Activated CD8-positive, alpha-beta memory T cell treated with anti-CD3 and anti-CD28 coated beads, Interleukin-2, amount 10 ng/mL, durations not matched to agents 7 days and 5 days (primary cell): ENCODE measurements at places on chromosomes 7 and 10.

DNA sequence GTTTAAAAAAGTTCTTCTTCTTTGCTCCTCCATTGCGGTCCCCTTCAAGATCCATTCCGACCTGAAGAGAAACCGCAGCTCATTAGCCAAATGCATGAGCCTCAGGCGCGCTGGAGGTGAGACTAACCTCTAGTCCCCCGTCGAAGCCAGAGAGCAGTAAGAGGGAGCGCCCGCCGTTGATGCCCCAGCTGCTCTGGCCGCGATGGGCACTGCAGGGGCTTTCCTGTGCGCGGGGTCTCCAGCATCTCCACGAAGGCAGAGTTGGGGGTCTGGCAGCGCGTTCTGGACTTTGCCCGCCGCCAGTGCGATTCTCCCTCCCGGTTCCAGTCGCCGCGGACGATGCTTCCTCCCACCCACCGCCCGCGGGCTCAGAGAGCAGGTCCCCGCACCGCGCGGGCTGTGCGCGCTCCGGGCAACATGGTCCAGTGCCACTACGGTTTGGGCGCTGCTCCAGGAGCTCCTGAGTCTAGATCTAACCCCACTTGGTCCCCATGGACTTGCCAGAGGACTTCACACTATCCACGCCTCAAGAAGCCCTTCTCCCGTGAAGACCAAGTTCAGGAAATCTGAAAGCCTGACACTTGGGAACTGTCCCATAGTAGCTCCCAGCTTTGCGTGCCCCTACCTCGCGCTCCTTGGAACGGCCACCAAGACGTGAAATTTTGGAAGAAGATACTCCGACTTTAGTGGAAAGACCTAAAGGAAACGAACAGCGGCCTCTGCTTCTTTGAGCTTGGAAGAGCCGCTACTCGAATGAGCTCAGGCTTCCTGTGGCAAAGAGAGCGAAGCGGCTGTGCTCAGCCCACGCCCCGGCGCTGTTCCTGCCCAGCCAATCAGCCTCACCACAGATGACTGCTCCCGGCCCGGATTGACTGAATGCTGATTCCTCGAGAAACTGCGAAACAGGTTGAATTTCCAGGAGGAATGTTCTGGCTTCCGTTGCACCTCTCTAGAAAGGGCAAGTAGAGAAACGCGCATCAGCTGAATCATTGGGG, at the start of gene ABCB1:
Gene ABCB1 (minus strand): TSS at position 755 of the 995 bp plus-strand sequence. CDS start 700 bp downstream, at position 55.
- DNase-seq: peak; percentile 70

GRCh38 chr7:98472521-98472954, 71.6 kb upstream of the BAIAP2L1 start:
- DNase-seq: no peak

DNA sequence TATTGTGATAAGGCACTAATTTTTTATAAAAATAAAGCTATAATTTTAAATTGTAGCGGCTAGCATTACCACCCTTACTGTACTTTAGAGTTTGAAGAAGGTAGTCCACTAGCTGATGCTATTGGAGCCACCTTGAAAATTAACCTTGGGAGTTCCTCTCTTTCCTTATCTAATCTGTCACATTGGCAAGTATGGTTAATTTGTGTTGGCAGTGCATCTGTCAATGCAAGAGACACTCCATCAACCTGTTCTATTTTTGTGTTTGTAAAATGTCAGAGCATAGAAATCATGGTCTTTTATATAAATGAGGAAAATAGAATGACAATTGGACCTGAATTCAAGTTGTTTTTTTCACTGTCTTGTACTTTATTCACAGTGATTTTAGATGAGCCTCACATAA, 20.5 kb downstream of the GLCCI1 start:
- DNase-seq: no peak

DNA sequence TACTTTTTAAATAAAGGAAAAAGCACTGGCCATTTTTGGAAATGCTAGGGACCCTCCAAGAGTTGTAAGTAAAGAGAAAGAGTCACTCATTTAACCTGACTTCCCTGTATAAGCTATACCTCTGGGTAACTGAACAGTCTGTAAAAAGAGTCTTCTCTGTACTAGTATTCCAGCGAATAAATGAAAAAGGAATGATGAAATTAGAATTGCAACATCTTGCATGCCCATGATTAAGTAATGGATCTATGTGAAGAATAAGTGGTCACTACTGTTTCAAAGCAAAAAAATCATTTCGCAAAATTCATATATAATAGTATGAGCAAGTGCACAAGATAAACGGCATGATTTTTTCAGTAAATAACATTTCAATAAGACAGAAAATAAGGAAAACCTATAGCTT, 116.8 kb downstream of the ZFAND4 start:
- DNase-seq: no peak

DNA sequence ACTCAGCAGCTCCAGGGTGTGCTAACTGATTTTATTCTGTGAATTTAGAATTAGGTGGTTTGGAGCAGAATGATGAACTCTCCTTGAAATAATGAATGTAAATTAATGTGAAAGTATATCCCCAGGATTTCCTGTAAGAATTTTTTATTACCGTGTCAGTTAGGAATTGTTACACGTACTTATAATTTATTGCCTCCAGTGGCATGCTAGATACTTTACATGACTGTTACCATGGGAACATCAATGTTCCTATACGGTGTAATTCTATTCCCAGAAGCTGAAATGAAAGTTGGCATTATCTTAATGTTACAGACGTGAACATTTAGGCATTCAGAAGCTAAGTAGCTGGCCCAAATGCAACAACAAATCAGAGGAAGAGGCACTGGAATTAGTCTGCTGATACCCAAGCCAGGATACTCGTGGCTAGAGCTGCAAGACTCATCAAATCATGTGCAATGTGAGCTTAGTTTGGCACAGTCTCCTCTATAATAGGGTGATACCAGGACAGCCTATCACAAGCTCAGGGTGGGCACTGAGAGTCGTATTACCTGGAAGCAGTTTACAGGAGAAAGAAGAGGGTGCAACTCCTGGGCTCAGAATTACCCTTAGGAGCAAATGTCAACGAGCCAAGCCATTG, 30.0 kb upstream of the PRKAR2B start:
- no peak for DNase-seq

DNA sequence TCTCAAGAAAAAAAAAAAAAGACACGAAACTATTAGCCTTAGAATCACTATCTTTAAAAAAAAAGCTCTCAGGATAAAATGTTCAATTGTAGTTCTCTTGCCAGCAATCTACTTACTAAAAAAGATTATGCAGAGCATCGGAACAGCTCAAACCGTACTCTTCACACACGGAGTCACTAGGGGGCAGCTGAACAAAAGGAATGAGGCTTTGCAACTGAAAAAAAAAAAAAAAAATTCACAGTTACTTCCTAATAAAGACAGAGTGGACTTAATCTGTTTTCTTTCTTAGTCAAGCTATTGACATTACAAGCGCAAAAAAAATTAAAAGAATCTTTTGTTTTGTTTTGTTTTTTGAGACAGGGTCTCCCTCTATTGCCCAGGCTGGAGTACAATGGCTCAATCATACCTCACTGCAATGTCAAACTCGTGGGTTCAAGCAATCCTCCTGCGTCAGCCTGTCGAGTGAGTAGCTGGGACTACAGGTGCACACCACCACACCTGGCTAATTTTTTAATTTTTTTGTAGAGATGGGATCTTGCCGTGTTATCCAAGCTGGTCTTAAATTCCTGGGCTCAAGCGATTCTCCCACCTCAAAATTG, 11.5 kb downstream of the PMS2 start:
- DNase-seq: peak; percentile 59

- DNase-seq: no peak
Measured at GRCh38 chr7:106381252-106381651, 96.5 kb upstream of the NAMPT start.

GRCh38 chr7:66602159-66602558, 26.5 kb upstream of the KCTD7 start:
- no peak for DNase-seq

- DNase-seq: no peak
Measured at GRCh38 chr10:46060706-46061105, 14.6 kb upstream of the MSMB start.

DNA sequence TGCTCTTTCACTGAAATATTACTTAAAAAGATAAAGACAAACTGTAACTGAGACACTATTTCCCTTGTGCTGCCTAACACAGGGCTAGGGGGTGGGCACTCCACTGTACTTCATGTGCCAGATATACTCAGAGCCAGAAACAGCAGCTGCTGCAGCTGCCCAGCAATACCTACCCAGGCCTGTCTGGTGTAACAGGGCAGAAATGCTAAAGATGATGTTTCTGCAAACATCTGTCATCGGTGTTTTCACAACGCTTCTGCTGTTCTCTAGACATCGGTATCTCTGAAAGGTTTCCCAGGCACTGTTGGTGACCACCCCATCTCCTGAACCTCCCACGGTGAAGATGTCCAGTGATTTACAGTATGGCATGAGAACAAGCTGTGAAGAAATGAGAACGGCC, 42.7 kb downstream of the LAMB1 start:
- no peak for DNase-seq

- no peak for DNase-seq
Measured at GRCh38 chr10:77626266-77626935, 11.2 kb downstream of the KCNMA1 start.

DNA sequence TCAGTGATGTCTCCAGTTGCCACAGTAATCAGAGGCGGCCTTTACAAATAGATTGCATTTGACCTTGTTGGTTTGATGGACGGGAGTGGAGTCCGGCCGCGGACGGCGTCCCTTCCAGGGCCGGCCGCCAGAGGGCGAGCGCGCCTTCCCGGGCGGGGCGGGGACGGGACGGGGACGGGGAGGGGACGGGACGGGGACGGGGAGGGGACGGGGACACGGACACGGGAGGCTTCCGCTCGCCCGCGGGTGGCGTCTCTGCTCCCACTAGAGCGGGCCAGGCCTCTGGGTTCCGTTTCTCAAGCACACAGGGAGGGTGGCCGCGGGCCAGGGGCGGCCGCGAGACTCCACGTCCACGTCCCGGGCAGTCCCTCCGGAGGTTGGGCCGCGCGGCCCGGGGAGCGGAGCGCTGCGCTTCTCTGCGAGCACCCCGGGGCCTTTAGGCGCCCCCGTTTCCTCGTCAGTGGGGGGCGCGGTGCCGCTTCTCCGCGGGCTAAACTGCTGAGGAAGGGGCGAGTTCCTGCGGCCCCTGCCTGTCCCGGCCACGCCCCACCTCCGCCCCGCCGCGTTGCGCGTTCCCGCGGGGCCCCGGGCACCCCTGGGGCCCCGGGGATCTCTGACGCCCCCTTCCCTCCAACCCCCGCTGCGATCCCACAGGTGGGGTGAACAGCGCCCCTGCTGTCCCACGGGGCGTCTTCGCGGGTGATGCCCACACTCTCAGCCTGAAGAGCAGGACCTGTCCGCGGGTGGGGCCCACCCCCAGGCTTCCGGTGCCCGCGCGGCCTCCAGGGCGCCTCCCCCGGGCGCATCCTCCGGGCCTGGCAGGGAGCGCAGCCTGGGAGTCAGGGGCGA, 84.2 kb upstream of the MKI67 start:
- DNase-seq: peak; percentile 80

GRCh38 chr10:129713659-129714265, 246.7 kb downstream of the MGMT start:
- DNase-seq: peak; percentile 3

- no peak for DNase-seq
Measured at GRCh38 chr10:60299390-60299778, 90.3 kb downstream of the ANK3 start.

DNA sequence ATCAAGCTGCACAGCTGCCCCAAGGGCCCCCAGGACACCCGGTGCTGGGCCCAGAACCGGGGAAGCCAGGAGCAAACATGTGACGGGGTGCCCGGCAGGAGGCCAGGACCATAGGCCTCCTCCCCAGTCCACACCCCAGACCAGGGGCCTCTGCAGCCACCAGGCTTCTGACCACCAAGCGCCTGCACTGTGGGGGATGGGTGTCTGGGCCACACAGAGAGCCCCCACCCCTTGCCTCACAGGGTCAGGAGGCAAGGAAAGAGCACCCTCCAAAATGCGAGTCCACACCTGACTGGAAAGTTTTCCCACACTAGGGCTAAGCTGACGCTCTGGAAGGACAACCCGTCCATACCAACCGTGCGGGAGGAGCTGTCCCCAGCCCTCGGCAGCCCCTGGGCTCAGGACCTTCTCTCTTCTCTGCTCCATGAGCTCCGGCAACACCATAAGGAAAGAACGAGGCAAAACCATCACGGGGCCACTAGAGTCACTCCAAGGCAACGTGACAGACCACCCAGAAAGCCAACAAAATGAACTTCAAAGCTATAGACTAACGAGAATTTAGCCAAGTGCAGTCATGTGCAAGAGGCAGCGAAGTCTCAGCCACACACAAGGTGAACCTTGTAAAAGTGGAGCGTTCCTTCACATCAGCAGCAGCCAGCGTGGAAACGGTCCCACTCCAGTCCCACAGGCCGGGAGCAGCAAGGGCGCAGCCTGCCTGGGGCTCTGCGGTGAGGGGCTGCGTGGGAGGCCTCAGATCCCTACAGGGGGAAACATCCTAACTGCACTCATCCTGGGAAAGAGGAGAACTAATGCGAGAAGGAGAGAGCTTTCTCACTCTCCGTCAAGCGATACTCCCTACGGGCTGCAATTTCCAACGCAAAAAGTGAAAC, 5.1 kb downstream of the STK32C start:
- no peak for DNase-seq

GRCh38 chr10:113119801-113120200, 169.8 kb downstream of the TCF7L2 start:
- DNase-seq: no peak
